ENCODE measurements at places on chromosomes 6 and 20. TPM values are rescaled to one million over a fixed set of nuclear protein-coding genes. Genes with fewer than 3 reads are reported as not detected.

The FNDC1 gene
- total RNA-seq: 0.16 TPM

GRCh38 chr6:30725713-30726505 is 5.8 kb downstream of the TUBB start:
- DNase-seq: peak; percentile 52

DNA sequence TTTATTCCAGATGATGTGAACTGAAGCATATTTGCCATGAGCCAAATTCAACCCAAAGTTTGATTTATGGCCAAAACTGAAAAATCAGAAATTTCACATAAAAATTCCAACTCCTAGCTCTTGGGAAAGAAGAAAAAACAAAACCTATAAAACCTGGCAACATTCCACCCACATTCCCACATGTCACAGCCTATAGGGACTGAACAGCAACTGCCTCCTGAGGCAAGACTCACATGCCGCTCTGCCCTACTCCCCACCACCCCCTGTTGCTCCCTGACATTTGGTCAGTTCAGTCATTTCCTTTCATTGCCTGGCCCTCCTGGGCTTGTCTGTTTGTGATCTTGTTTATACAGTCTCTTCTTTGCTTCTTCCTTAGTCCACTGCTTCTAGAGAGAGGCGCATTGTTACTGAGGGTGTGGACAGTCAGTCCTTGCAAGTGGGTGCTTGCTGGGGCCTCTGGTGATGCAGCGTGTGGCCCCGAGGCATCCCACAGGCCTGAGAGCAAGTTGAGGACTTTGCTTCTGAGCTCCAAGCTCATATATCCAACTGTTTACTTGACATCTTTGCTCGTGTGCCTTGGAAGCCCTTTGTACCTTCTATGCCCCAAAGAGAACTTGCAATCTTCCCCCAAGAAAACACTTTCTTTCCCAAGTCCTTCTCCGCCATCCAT is 31.4 kb downstream of the NFATC2 start:
- peak; percentile 50 for DNase-seq

The KCNQ5 gene
- 2.6 TPM for total RNA-seq

The DOK5 gene
- 85.6 TPM for total RNA-seq

The SYCP2 gene
- 0.74 TPM for total RNA-seq

- DNase-seq: no peak
Measured at GRCh38 chr20:1296922-1297321, 30.8 kb downstream of the SNPH start.

DNA sequence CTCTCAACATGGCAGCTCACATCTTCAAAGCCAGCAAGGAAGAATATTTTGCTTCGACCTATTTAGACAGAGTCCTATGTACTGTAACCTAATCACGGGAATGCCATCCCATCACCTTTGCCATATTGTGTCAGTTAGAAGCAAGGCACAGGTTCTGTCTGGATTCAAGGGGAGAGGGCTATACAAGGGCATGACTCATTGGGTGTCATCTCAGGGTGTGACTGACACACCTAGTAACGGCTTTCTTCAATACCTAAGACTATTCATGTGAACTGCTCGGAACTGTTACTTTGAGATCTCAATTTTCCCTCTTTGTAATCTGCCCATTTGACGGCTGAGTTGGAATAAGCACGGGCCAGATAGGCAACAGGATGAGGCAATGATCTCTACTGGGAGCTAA is 135.6 kb upstream of the HDGFL1 start:
- no peak for DNase-seq

GRCh38 chr6:160015778-160016684 is 47.1 kb downstream of the IGF2R start:
- no peak for DNase-seq

DNA sequence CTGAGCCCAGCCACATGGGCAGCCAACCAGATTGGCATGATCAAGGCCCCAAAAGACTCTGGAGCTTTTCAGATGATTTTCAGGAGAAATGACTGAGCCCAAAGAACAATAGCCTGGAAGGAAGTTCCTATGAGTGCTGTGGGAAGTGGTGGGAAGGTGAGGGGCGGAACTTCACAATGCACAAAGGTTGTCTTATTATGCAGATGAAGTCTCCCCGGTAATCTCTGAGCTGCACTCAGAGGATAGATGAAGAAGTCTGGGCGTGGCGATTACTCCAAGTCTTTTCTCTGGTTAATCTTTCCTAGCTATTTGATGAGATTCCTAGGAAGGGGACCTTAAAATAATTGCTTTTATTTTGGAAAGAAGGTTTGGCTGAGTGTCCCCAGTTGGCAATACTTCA is 36.9 kb downstream of the LBP start:
- DNase-seq: no peak

DNA sequence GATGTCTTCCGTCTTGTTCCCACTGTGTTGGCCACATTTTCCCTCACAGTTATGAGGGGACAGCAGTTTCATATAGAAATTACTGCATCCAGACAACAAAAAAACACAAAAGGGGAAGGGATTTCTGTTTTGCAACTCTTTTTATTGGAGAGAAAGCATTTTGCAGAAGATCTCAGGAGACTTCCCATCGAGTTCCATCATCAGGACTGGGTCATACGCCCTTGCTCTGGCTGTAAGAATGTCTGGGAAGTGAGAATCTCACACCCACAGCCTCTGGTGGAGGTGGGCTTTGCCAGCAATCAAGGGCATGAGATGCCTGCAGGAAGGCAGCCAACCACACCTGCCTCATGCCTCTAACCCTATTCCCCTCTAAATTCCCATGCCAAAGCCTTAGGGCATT is 5.8 kb upstream of the IGF2R start:
- no peak for DNase-seq

DNA sequence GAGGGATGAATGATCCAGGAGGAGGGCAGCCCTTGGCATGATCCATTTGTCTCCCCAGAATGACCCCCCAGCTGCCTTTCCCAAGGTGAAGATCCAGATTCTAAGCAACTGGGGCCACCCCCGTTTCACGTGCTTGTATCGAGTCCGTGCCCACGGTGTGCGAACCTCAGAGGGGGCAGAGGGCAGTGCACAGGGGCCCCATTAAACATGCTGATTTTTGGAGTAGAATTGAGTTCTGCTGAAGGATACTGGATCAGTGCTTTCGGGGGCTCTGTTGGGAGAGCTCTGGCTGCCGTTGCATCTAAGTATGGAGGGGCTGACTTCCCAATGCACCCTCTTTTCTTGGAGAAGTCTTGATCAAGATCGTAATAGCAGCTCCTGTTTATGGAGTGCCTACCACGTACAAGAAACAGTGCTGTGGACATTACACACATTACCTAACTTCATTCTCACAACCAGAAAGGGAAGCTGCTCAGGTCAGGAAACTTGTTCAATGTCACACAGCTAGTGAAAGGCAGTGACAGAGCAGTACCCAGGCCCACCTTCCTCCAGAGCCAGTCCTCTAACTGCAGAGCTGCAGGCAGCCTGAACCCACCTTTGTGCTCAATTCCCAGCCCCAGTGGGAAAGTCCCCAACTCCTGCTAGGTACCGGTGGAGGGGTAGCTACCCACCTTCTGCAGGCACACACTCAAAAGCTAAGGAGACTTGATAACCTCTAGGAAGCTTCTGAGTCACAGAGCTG is 5.4 kb downstream of the SPAG4 start:
- no peak for DNase-seq

DNA sequence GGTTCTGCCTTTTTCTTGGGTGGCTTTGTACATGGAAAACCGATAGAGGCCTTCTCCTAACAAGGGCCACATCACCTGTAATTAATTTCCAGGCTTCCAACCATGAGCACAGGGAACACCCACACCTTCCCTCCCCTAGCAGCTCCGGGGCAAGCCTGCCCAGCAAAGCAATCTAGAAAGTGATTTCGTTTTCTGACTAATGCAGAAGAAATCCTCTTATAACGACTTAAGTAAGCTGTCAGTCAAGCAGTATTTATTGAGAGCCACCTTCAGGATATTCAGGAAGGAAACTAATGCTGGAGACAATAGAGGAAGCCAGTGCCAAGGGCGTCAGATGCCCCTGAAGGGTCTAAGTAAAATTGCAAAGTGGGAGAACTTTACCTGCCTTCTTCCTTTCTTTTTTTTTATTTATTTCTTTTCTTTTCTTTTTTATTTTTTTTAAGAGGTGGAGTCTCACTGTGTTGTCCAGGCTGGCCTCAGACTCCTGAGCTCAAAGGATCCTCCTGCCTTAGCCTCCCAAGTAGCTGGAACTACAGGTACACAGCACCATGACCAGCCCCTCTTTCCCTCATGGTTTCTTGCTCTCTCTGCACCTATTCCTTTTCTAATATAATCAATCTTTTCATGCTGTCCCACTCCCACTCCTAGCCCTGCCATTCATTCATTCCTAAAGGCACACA is 67.5 kb upstream of the MBOAT1 start:
- DNase-seq: no peak

The REM1 gene
- total RNA-seq: not detected

The OXT gene
- not detected for total RNA-seq

GRCh38 chr6:144360401-144360800 is 75.3 kb downstream of the UTRN start:
- DNase-seq: no peak

- no peak for DNase-seq
Measured at GRCh38 chr6:74658391-74658790, 547.5 kb downstream of the COL12A1 start.

DNA sequence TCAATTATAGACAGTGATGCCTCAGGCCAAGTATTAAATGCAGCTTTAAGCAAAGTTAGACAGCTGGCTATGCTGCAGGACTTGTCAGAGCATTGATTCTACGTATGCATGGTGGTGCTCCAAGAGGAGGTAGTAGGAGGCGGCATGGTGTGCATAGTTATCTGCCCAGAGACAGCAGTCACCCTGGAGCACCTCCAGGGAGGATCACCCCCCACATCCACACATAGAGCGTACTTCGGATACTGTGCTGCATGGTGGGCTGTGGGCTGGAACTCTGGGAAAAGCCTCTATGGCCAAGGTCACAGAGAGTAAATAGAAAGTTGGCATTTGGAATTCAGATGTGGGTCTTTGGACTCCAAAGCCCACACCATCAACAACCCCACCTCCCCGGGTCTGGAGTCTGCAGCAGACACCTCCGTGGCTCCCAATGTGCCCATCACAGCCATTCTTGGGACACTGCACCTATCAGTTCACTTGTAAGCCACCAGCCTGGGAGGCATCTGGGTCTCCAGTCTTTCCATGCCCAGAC is 64.5 kb upstream of the STX16 start:
- no peak for DNase-seq

DNA sequence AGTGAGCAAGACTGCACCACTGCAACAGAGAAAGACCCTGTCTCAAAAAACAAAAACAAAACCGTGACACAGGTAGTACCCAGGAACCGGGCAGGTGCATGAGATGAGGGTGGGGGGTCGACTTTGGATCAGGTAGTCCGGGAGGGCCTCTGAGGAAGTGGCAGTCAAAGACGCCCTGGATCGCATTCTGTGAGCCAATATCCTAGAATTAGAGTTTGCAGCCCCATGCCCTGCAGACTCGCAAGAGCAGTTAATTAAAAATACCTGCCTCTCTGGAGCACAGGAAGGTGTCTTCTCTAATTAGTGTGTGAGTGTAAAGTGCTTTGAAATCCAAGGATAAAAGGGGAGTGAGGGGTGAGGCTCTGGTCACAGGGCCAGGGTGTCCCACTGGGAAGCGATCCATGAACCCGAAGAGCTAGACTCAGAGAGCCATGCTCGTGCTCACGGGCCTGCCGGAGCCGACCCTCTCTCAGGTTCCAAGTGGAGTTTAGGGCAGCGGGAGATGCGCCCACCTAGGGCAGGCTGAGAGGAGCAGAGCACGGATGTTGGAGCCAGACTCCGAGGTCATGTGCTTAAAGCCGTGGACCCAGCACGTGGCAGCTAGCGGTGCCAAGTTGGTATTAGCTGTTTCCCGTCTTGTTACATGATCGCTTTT is 74.7 kb upstream of the PTPN1 start:
- DNase-seq: no peak

The TMEM217 gene
- total RNA-seq: 0.09 TPM

The ZKSCAN3 gene
- total RNA-seq: 2.6 TPM

The TINAG gene
- not detected for total RNA-seq

DNA sequence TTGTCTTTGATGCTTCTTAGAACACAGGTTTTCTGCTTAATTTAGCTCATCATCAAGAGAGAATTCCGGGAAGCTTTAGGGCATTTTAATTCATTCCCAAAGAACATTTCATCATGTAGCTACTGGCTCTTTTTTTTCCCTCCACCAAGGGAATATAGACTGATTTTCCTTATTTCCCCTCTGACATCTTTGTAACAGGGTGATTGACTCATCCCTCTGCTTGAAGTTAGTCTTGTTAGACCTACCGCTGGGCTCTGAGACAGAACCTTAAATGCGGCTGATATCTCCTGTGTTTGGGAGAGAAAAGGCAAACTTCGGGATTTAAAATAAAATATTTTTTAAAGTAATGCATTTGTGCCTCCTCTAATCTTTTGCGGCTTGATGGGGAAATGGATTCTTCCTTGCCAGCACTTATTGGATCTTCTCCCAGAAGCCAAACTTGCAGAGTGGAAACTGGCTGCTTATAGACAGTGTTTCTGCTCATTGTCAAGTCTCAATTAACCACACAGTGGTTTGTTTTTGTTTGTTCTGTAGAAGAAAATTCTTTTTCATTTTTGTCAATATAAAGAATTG is 272.7 kb upstream of the PLCB4 start:
- peak; percentile 91 for DNase-seq

DNA sequence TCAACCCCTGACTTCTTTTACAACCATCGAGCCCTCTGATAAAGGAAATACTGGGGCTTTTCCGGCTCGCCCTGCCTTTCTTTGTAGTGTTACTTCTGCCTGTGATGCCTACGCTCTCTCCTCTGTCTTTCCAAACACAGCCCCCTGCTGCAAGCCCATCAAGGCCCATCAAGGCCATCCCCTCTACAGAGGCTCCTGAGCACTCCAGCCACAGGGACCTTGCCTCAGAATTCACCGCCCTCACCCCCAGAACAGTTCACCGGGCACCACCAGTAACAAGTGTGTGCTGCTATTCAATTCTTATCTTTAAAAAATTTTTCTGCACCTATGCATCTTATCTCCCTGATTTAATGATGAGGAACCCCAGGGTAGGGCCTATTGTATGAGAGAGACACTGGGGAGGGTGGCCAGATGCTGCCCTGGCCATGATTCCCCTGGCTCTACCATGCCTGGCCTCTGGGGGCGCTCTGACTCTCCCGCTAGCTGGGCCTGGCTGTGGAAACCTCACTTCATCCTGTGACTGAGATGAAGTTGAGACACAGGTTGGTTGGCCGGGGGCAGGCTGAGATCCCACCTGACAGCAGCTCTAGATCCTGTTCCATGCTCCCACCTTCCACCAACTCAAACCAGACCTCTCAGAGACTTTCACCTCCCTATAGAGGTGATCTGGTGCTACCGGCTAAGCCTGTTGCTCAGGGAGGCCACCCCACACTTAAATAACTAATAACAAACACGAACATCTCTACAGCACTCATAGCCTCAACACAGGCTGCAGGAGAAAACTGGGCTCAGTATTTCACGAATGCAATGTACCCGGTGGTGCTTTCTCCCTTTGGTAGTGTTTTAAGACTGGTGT is 19.2 kb upstream of the GLP1R start:
- no peak for DNase-seq

- DNase-seq: peak; percentile 32
Measured at GRCh38 chr6:105932440-105932839, 153.7 kb upstream of the PRDM1 start.

DNA sequence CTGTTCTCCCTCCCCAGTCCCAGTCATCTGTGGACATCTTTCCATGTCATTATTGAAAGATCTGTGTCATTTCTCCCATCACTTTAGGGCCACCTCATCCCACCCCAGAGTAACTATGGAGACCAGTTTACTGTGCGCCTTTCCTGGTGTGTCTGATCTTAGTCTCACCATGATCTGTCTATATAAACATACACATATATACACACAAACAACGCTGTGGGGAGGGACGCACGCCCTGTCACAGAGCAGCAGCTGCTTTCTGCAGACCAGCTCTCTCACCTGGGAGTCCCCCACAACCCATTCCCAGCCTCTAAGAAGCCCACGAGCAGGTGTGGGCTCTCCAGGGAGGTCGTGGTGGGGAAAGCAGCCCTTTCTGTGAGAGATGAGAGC is 68.1 kb upstream of the TOX2 start:
- DNase-seq: no peak
